ENCODE measurements at places on chromosomes 6 and 20.
A peak's percentile ranks its signal among the peaks of the same experiment; 100 is the strongest.

DNA sequence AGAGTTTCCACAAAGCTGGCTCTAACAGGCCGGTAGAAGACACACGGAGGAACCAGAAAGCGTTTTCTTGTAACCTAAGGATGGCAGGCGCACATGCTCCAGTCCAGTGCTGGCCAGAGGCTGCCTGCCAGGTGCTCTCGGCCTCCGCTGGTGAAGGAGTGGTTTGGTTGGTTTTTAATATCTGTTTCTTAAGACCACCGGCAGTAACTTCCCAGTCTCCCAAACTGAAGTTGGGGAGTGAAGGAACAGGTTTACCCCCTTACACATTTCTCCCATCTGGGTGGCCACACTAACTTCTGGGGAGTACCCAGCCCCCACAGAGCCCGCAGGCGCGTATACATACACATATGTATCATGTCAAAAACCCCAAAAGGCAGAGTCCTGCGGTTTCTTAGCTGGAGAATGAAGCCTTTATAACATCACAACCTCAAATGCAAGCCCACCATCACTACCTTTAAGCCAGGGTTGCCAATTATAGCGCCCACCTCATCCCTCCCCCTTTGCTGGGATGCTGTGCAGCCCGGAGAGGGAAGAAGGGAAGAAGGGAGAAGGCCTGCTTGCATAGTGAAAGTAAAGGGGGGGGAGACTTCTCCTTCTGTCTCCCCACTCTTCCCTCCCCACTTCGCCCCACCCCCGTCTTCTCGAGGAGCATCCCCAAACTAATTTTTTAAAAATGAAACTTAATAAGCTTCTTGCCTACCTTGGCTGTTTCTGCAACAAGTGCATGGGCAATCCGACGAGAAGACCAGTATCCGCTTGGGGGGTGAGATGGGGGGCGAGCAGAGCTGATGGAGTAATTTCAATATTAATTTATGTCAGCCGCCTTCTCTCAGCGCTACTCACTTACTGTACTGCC is 1.0 kb downstream of the TRERF1 start:
- no peak for DNase-seq

GRCh38 chr6:98984121-98984520 is 36.4 kb upstream of the FBXL4 start:
- DNase-seq: no peak

DNA sequence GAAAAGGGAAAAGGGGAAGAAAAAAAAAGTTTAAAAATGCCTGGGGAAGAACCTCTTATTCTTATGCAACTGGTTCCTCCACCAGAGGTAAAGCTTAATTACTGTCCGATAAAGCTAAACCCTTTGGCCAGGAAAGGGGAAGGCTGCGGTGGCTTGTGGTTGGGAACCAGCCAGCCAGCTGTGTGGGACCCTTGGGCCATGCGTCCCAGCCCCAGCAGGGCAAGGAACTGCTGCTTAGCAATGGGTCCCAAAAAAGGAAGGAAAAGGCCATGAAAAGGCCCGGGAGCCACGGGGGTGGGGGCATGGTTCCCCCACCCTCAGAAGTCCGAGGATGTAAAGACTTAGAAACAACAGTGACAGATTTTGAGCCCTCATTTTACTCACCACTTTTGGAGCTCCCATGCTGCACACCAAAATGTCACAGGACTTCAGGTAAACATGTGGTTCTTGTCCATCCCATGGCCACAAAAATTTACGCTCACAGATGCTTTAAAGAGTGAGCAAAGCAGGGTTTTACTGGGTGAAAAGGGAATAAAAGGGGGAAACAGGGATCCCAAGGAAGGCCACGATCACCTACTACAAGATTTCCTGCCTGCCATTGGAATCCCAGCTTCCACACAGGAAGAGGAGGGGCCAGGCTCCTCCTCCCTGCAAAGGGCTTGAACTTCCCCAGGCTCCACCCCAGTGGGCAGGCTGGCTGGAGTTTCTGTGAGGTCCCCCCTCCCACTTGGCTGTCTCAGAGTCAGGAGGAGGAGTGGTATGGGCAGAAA is 1234.7 kb upstream of the GJE1 start:
- no peak for DNase-seq

GRCh38 chr6:159830501-159831372 is 30.7 kb downstream of the PNLDC1 start:
- DNase-seq: no peak

- DNase-seq: peak; percentile 14
Measured at GRCh38 chr6:119348748-119349360, 707 bp downstream of the MAN1A1 start.

DNA sequence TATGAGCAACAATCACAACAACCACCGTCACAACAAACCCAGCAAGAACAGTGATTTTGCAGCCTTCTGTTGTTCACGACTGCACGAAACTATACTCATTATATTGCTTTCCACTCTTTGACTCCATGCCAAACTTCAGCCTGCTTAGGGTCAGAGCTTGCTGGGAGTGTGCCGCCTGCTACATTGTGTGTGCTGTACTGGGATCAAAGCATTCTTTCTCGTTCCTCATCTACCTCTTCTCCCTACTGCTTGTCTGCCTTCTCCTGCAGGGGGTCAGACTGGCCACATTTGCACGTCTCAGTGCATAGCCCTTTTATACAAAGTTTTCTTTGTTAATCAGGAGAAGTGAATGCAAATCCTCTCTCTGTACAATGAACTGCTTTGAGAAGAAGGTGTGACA is 401.6 kb upstream of the CITED2 start:
- no peak for DNase-seq

Measured in stimulated activated CD4-positive, alpha-beta T cell treated with anti-CD3 and anti-CD28 coated beads, Interleukin-15, amount 100 ng/mL, for 1 hour (primary cell).